Central memory CD4-positive, alpha-beta T cell (primary cell): ENCODE measurements at places on chromosomes 2 and 18.

- no peak for DNase-seq
Measured at GRCh38 chr18:53764086-53764485, 460.4 kb downstream of the MBD2 start.

DNA sequence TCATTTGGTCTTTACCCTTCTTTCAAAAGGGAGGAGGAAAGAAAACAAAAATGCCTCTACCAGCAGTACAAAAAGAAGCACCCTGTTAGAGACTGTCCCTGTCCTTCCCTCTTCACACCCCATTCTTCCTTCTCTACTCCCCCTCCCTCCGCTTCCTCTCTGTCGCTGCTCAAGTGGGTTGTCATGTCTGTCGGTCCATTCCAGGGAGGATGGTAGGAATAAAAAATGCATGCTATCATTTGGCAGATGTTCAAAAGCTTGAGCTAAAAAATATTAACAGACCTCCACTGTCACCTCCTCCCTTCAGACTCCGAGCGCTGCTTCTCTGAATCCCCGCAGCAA lies 482.0 kb downstream of the BCL11A start:
- DNase-seq, result no peak

DNA sequence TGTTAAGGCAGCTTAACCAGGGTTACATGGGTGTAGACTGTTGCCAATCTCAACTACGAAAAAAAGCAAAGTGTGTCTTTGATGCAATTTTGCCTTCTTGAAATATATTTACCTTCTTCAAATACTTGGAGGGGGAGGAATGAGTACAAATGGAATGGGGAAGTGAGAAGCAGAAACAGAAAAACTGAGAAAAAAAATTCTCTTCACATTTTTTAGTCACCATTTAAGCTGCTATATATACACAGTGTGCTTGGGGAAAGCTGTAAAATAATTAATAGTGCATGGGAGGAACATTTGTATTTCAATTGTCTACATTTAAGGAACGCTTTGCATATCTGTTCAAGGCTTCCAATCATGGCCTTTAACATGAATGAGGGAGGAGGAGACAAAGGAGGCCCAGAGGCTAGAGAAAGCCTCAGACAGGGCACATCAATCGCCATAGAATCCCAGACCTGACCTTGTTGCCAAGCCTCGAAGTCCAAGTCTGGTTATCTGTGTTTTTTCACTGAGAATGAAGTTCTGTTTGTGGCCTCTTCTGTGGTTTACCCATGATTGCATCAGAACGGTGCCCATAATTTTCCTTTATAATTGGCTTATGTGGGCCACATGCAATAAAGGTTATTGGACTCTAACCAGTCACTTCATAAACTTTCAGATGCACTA lies 158.6 kb downstream of the PIK3C3 start:
- no peak for DNase-seq

GRCh38 chr2:23916727-23917405 lies 10.1 kb downstream of the ATAD2B start:
- no peak for DNase-seq

DNA sequence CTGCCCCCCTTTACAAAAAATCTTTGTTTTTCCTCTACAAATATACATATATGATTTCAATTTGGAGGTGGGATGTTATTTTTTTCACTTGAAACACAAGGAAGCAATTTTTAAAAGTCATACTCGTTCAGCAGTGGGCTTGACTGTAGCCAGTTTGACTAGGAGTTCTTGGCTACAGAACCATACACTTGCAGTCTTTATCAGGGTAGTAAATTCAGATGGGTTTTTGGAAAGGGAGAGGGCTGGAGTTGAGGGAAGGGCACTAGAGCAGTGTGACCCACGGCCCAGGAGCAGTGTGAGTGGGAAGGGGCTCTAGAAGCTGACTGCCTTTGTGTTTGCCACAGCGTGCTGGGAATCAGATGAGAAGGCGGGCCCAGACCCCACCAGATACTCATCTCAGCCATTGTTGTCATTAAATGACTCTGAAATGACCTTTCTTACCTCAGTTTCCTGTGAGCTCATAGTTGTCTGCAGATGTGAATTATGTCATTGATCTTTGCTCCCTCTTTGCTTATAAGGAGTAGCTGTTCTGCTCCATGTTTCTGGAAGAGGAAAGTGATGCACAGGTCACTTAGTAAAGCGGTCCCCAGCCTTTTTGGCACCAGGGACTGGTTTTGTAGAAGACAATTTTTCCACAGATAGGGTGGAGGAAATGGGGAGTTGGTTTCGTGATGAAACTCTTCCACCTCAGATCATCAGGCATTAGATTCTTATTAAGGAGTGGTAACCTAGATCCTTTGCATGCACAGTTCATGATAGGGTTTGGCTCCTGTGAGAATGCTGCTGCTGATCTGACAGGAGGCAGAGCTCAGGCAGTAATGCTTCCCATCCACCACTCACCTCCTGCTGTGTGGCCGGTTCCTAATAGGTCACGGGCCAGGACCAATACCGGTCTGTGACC lies 116.8 kb downstream of the SPTBN1 start:
- DNase-seq, result peak; percentile 74

GRCh38 chr2:69762513-69763494 lies 20.9 kb downstream of the ANXA4 start:
- DNase-seq, result no peak

DNA sequence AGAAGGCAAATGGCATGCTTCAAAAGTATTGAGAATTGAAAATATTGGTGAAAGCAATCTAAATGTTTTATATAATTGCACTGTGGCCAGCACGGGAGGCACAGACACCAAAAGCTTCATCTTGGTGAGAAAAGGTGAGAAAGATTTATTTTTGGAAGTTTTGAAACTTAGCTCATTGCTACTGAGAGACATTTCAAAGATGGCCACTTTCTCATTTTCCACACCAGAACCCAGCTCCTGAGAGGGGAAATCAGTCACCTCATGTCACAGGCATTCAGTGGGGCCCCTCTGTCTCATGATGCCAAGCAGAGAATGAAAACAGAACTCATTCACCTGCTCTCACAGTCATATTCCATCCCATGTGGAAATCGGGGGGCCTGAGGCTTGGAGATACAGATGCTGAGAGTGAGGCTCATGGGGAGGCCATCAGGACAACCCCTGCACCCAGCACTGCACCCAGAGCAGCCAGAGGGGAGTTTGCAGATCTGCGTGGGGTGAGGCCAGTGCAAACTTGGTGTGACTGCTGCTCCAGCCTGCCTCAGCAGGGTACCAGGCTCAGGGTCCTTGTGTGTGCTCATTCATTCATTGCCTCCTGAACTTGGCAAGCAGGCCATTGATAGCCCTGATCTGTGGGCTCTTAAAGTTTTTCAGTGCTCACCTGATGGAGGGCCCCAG lies 31.4 kb downstream of the IL18R1 start:
- DNase-seq, result no peak

DNA sequence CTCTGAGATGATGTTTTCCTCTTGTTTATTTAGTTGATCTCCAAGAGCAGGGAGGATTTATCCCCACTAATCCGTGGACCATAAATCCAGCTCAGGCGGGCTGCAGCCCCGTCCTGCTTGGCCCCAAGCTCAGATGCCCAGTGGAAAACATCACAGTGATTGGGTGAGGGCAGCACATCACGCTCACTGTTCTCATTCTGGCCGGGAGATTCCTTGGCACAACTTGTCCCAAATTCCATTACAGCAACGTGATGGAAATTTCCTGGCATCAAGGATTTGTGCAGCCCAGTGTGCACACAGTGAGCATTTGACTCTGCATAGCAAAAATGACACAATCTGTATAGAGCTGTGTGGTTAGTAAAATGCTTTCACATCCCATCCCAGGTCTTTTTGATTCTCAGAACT lies 96.8 kb downstream of the VAPA start:
- no peak for DNase-seq

DNA sequence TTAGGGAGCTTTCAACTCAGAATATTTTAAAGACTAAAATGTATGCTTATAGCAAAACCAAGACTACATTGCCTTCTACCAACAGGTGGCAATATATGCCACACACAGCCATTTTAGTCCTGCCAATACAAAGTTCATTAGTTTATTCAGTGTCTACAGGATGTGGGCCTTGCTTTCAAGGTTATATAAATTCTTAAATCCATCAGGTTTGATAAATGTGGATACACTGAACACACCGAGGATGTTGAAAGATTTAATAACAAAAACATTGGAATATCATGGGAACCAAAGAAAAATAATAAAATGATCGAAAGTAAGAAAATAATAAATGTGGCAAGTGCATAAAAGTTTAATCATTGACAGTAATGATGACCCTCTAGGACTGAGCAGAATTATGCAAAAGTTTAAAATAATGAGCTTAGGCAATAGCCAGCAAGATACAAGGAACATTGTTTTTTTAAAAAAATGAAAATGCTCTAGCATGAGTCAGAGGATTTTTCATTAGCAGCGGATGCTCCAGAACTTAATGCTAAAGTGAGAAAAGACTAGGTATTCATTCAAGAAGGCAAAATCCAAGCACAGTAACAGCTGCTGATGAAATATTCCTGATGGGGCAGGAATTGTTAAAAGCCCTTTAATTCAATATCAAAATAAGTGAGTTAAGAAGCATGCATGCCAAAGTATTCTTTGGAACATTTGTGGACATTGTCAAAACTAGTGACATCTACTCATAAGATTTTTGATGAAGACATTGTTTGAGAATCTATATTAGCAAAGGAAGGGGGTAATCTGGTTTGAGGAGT lies 14.2 kb downstream of the SCN9A start:
- no peak for DNase-seq

DNA sequence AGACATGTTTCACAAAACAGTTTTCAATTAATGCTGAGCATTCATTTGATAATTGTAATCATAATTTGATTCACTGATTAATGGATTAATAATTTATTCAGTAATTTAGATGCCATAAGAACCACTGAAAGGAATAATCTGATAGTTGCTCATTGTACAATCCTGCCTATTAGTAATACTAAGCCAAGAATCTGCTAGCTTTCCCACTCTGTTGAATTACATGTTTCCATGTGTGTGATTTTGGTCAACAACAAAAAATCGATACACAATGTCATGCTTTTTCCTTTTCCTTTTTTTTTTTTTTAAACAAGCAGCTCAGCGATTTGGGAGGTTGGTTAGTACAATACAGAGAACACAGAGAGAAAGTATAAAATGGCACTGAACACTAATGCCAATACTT lies 25.9 kb downstream of the ARL5A start:
- DNase-seq, result no peak

DNA sequence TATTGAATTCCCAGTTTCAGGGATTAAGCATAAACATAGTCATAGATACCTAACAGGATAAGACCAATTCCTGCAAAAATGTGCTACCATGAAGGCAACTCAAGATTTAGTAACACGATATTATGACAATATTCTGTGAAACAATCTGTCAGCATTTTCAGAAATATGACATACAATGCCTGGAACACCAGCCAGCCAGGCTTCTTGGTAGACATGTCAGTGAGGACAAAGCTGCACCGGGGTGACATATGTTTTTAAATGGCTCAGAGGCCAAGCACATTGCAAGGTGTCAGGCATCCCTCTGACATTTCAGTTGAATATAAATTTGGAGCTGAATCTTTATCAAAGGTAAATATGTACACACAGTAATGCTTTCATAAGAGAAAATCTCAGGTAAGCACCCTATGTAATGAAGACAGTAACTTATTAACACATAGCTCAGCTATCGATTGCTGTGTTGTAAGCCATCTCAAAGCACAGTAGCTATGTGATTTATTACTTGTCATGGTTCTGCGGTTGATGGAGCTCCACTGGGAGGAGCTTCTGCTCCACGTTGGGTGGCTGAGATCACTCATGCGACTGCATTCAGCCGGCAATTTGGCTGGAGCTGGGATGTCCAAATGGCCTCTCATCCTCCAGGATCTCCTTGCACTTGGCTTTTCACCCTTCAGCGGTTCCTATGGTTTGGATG lies 31.9 kb upstream of the EML6 start:
- no peak for DNase-seq

DNA sequence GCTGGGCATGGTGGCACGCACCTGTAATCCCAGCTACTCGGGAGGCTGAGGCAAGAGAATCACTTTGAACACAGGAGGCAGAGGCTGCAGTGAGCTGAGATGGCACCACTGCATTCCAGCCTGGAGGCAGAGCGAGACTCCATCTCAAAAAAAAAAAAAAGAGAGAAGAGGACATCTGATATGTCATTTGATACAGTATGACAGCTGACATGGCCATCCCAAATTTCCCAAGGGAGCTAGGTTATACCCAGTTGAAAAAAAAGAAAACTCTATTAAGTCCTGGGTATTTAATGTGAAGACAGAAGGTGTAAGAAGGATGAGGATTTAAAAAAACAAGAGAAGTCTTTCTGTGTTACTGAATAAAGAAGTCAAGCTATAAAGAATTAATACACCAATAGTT lies 23.3 kb downstream of the CLASP1 start:
- DNase-seq, result no peak

GRCh38 chr18:56869189-56869777 lies 218.1 kb downstream of the WDR7 start:
- peak; percentile 3 for DNase-seq

- DNase-seq, result no peak
Measured at GRCh38 chr18:59024829-59025228, 114.9 kb upstream of the SEC11C start.

DNA sequence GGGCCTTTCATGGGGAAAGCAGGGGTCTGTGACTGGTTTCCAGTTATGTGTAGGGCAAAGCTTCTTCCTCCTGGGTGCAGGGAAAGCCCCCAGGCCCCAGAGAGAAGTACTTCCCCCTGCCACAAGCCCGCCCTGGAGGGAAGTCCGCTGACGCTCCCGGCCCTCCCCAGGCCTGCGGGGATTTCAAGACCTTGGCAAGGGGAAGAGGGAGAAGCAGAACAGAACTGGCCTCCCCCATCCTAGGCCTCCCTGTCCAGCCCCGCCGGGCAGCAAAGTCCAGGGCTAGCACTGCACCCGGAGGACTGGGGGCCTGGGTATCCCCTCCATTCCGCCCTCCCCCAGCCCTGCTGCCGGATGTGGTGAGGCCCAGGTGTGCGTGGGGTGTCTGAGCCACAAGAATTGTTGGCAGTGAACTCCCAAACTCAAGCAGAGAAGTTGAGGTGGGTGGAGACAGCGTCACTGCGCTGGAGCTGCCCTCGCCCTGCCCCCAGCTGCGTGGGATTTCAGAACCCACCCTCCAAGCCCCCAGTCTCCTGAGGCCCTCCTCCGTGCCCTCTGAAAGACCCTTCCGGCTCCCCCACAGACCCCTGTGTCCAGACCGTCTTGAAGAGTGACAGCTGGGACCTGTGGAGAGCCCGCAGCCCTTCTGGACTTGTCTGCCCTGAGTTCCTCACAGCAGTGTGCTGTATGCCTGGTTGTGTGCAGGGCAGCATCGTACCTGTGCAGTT lies 1.1 kb upstream of the DUSP2 start:
- DNase-seq, result peak; percentile 95

DNA sequence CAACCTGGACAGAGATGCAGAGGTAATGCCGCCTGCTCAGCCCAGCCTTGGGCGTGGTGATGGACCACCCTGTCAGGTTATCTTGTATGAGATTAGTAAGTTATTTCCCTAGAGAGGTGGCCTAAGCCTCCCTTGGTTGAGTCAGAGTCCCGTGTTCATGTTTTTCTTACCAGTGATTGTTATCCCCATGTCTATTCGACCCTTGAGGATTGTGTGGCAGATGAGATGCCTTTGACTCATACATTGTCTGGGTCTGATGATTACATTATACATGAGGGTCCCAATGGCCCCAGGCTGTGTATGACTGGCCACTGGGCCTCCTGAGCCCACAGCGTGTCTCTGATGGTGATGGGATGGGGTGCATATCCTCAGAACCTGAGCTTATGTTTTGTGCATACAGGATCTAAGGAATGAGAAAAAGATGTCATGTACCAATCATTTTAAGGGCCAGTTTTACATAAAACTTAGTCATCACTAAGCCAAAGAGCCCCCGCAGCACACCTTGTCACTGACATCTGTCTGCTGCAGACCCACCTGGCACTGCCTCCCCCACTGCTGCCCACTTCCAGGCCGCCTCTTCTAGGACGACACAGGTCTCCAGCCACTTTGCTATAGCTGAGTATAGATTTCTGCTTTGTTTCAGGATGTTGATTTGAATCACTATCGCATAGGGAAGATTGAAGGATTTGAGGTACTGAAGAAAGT lies 7.7 kb downstream of the PPP1R7 start:
- no peak for DNase-seq
